ENCODE measurements at places on chromosomes 16 and 17.
A peak's percentile ranks its signal among the peaks of the same experiment; 100 is the strongest.

DNA sequence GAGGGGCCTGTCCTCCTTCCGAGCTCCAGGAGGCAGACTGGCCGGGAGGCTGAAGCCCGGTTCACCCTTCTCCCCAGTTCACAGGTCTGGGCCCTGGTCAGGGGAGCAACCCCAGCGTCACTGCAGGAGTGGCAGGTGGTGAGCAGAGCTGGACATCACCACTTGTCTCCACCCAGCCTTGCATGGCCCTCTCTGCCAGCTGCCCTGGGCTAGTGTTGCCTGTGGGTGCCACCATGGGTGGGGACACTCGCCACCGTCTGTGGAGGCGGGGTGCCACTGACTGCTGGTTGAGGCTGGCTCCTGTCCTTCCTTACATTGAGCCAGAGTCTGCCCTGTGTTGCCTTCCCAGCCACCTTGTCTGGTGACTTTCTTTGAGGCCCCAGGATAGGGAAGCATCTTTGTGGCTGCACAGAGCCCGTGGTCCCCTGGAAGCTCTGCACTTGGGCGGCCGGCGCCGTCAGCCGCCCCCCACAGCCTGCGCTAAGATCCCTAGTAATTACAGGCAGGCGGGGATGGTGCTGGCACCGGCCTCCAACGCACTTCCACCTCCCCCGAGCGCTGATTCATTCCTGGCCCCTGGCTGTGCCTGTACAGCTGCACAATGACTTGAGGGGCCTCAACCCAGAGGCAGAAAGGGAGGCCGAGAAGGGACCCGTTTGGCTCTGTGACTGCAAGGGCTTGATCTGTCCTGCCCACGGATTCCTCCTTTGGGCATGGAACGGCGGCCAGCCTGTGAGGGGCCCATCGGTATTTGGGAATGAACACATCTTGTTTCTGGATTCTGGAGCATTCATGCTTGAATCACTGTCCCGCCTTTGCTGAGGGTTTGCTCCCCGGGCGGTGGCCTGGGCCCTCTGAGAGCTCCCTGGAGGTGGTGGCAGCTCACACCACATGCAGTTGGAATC lies 5.2 kb downstream of the BAIAP2 start:
- DNase-seq = peak; percentile 49

- DNase-seq = no peak
Measured at GRCh38 chr16:78286065-78286464, 186.6 kb downstream of the WWOX start.

DNA sequence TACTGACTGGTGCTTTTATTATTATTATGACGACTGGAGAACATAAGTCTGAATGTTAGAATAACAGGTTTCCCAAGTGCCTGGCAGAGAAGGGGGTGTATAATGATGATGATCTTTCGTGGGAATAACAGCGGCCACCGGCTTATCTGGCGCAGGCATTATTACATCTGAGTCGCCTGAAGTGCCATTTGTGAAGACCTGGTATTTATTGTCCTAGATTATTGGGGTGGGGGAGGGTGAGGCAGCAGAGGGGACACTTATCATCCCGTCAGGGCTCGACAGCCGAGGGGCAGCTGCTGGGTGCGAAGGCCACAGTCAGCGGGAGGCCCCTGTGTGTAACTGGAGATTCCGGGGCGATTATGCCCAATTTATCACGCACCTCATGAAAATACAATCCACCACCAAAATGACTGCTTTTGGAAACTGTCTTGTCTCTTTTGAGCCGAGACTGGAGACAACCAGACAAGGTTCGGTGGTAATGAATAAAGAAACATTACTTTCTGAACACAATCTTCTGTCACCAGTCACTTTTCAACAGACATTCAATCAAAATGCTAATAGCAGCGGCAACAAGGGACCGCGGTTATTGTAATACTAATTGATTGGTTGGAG lies 199.3 kb downstream of the CCDC182 start:
- DNase-seq = no peak

DNA sequence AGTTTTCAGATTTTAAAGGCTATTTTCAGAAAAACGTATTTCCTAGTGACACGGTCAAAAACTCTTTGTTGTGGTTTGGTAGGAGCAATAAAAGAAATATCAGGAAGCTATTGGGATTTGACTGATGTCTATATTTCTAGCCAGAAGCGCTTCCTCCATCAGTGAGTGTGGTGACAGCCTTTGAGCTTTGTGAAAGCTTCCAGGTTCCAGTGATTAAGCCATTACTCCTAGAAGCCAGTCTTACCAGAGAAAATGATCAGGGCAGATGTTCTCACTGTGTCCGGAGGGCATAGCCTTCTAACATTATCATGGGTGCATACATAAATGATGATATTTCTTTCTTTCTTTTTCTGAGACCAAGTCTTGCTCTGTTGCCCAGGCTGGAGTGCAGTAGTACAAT lies 39.6 kb downstream of the MAP2K6 start:
- DNase-seq = no peak

DNA sequence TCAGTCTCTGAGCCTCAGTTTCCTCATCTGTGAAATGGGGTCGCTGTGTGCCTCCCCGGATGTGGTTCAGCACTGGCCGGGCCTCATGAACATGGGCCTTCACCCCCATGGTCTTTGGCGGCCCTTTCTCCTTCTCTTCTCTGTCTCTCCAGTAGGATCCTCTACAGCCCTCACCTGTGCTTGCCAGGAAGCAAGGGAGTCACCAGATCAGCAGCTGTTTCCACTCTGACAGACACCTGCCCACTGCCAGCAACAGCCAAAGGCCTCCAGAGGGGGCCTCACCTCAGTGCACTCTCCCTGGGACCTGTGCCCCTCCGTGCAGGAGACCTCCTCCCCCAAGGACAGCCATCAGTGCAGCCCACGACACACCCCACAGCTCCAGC lies 89.4 kb downstream of the C16orf78 start:
- DNase-seq = no peak

DNA sequence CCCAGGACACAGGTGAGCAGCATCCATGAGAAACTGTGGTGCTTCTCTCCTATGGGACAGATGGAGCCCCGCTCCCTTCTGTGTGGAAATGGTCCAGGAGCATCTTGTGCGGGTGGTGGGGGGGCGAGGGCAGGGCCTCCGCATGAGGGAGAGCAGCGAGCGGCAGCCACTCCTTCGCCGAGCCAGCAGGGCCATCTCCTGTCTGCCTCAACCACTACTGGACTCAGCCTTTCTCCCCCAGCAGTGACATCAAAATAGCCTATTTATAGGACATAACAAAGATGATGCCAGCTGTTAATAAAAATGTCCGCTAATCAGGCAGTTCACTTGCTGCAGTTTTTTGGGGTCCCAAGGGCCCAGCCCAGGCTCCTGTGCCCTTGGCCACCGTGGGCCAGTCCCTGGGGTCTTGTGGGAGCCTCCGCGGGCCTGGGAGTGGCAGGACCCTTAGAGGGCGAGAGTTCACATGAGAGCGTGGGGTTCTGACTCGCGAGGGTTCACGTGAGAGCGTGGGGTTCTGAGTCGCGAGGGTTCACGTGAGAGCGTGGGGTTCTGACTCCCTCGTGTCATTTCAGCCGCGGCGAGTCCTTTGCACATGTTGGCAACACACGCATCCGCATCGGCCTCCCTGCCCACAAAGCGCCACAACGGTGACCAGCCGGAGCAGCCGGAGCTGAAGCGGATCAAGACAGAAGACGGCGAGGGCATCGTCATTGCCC lies 47.4 kb downstream of the WDR45B start:
- no peak for DNase-seq

GRCh38 chr16:69260019-69260418 lies 51.1 kb upstream of the VPS4A start:
- no peak for DNase-seq

- DNase-seq = no peak
Measured at GRCh38 chr16:76488065-76488417, 210.8 kb downstream of the CNTNAP4 start.

DNA sequence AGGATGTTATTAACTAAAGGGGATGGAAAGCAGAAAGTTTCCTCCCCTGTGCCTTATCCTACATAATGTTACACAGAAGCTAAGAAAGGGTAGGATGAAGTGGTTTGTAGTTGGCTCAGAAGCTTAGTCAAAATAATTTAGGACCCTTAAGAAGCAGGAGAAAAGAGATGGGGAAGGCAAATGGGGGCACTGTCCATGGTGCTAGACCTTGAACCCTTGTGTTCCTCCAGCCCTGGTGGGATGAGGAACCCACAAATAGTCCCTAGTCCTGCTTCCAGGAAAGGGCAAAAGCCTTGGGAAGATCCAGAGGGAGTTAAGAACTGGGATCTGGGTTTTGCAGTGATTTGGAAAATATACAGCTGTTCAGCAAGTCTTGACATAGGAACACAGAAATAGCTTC lies 54.5 kb downstream of the SLC5A11 start:
- no peak for DNase-seq

GRCh38 chr16:87515475-87516330 lies 22.9 kb upstream of the ZCCHC14 start:
- DNase-seq = no peak

- DNase-seq = no peak
Measured at GRCh38 chr17:35668802-35669201, 62.6 kb upstream of the RASL10B start.

GRCh38 chr17:36703860-36704266 lies 102.5 kb downstream of the MRM1 start:
- DNase-seq = no peak

DNA sequence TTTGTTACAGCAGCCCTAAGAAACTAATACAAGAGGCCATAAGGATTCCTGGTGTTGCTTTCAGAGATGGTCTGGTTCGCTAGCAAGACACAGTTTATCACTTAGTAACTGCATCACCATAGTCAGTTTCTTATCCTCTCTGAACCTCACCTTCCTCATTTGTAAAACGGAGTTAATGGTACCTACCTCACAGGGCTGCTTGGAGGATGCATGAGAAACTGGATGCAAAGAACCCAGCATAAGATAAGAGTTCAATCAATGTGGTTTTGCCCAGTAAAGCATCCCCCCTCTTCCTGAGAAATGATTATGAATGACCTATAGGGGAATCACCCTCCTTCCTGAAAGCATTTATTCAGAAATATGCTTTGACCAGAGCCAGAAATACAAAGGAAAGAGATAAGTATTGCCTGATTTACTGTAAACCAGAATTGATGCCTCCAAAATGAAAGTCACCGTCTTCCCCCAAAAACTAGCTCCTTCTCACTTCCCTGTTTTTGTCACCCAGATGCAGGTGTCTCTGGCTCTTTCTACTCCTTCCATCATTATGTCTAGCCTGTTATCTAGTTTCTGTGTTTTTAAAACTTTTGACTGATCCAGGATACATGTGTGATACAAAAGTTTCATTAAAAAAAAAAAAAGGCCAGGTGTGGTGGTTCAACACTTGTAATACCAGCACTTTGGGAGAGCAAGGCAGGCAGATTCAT lies 2.8 kb upstream of the TEFM start:
- DNase-seq = no peak

GRCh38 chr17:42577140-42577531 lies 393 bp downstream of the PSMC3IP start:
- DNase-seq = no peak

GRCh38 chr17:44707755-44708400 lies 587 bp upstream of the DBF4B start:
- DNase-seq = no peak

DNA sequence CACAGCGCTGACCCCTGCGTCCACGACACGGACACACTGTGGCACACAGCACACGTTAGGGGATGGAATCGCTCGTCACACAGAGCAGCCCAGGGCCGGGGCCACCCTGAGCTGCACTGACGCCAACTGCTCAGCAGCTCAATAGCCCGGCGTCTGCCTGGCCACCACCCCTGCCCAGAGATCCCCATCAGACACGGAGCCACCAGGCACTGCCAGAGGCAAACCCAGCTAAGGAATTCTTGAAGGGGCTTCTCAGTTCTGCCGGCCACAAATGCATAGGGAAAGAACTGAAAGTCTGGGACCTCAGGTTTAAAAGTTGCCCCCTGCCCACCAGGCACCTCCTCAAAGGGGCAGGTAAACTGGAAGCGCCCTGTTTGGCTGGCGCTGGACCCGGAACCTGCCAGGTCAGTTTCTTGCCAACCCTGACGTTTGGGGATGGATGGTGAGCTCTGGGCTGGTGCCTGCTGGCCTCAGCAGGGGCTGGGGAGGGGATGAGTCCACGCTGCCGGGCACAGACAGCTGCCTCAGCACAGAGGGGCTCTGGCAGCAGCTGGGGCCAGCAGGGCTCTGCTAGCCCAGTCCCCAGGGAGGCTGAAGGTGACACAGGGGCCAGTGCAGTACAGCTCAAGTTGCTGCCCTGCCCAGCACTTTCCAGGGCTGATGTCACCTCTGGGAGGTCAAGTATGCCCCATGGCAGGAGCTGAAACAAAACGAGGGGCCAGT lies 33.2 kb downstream of the TIMM22 start:
- DNase-seq = no peak

GRCh38 chr17:61303817-61304096 lies 95.9 kb upstream of the TBX2 start:
- DNase-seq = no peak

- no peak for DNase-seq
Measured at GRCh38 chr17:75843577-75844529, at the start of gene UNC13D. UNC13D (minus strand) TSS chr17:75844404; CDS start chr17:75844337, 67 bp downstream.

DNA sequence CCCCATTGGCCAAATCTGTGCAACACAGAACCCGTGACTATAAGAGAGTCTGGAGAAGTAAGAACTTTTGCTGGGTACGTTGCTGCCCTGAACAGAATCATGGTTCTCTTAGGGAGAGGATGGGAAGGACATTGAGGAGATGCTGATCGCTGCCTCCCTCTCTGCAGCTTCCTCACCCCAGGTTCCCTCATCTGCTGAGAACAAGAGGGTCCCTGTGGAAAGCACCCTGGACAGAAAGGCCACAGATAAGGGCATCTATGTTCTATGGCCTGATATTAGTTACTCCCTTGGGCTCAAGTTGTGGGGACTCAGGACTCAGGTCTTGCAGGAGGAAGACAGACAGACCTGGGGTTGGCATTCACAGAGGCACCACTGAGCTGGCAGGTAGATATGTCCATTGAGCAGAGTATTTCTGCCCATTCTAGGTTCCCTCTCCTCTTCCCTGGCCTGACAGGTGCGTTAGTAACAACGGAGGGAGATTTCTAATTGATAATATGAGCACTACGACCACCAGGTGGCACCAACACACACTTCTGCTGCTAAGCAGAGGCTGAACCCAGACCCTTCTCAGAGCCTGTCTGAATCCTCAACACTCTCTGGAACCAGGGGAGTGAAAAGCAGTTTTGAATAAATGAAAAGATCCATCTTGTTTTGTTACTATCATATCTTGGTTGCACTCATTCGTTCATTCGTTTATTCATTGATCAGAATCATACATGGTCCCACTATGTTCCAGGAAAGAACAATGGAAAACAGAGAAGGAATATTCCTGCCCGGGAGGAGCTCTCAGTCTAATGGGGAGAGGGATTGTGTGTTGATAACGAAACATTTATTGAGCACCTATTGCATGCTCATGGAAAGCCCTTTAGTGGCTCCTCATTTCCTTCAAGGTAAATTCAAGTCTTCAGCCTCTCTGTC lies 56.4 kb downstream of the SLC6A2 start:
- no peak for DNase-seq

GRCh38 chr17:76868176-76868668 lies at the start of gene MGAT5B:
MGAT5B (plus strand) TSS chr17:76868404; CDS start chr17:76869030, 626 bp downstream.
- no peak for DNase-seq

DNA sequence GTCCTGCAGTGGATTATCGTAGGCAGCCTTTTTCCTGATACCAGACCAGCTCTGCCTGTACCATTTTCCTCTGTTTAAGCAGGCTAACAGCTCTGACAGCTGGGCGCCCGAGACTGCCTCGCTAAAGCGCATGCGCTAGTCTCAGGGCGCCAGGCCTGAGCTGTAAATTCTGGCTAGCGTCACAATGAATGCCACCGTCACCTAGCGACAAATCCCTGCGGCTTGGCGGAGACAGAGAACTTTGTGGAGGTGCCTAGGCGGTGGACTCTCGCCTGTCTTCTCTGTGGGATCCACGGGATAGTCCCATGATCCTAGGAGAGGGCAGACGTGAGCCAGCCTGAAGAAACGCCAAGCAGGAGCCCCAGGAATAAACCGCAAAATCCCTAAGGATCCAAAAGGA lies 573.9 kb downstream of the KCNJ18 start:
- no peak for DNase-seq

- DNase-seq = no peak
Measured at GRCh38 chr17:57356719-57357391, 100.5 kb downstream of the MSI2 start.

All from BJ (cell line).